Heart right ventricle (tissue), 16 donors: ENCODE measurements at places on chromosomes 1 and 21.

DNA sequence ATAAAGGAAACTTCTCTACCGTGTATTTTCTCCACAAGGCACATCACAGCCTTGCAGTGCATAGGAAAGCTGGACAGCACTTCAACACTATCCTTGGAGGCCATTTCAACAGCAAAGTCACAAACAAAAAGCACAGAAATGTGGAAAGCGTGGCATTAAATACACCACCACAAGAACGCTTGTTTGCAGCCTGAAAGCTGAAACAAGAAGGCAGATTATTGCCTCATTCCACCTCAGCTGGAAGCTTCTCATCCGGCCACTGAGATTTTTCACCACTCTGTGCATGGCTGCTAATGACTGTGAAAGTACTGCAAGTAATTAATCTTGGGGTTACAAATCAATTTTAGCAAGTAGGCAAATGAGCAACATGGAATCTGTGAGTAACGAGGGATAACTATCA is 50.9 kb upstream of the GALNT2 start:
- DNase-seq, result no peak

GRCh38 chr1:152517237-152517811 is 3.0 kb downstream of the CRCT1 start:
- DNase-seq, result no peak

DNA sequence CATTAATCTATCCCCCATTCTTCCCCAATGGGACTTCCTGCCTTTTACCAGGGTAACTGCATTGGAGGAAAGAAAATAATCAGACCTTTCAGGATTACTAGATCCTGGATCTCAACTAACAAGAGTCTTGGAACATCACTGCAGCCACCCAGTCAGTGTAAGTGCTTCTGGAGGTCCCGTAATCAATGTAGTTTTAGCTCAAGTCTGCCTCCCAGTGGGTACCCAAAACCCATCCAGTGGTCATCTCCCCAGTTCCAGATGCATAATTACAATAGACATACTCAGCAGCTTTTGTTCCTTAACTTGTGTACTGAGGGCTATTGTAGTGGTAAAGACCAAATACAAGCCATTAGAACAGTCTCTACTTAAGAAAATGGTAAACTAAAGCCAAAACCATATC is 319.1 kb downstream of the GPATCH2 start:
- no peak for DNase-seq

DNA sequence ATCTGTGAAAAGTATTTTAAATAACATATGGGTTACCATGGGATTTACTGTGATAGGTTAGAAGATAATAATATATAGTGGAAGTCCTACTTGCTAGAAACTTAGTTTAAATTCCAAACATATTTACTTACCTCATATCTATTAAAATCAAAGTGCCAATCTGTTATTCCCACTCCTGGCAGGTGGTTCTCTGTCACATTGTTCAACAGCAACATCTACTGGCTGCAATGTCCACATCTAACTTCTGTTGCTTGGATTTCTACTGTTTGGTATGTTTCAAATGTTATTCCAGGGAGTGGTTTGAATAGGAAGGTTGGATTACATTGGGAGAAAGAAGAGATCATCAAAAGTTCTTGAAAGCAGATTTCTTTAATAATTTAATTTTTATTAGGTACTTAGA is 122.5 kb upstream of the NCAM2 start:
- DNase-seq, result no peak

- no peak for DNase-seq
These were observed 658 bp downstream of the UBXN11 start for GRCh38 chr1:26305667-26306289.
